C1 segment of cervical spinal cord (tissue), 14 donors: ENCODE measurements at places on chromosomes 5 and 9.

GRCh38 chr5:168303393-168304025 is 12.1 kb downstream of the WWC1 start:
- DNase-seq: no peak

DNA sequence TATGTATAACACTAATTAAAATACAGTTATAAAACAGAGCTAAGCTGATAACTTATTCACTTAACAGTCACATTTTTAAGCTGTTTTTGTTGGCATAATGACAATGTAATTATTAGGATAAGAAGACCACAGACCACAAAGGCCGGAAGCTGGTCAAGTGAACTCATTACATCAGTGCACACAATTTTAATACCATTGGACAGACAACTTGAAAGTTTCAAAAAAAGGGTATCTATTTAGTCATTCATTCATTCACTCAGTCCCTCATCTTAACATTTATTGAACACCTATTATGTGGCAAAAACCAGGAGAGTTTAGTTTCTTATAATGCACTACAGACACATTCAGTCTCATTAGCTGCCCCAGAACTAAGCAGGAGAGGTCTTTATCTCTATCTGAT is 11.6 kb downstream of the ERP44 start:
- DNase-seq: no peak

GRCh38 chr5:55530669-55531068 is 4.1 kb downstream of the PLPP1 start:
- no peak for DNase-seq

DNA sequence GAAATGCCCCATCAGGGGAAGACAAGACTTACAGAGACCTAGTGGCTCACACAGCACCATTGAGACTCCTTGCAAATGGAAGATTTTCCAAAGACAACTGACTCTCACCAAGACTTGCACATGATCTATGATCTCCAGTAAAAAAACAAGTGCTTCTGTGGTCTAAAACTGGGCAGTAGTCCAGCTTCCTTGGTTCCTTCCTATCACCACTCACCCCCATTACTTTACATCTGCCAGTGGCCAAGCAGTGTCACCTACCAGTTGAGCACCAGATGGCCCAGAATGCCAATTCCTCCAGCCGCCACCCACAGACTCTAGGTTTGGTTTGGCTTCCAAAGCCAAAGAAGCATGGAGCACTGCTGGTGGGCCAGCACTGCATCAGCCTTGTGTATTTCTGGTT is 47.7 kb downstream of the SH3TC2 start:
- no peak for DNase-seq

- DNase-seq: no peak
These were observed 469.8 kb downstream of the ACTL7B start for GRCh38 chr9:108386032-108386431.

DNA sequence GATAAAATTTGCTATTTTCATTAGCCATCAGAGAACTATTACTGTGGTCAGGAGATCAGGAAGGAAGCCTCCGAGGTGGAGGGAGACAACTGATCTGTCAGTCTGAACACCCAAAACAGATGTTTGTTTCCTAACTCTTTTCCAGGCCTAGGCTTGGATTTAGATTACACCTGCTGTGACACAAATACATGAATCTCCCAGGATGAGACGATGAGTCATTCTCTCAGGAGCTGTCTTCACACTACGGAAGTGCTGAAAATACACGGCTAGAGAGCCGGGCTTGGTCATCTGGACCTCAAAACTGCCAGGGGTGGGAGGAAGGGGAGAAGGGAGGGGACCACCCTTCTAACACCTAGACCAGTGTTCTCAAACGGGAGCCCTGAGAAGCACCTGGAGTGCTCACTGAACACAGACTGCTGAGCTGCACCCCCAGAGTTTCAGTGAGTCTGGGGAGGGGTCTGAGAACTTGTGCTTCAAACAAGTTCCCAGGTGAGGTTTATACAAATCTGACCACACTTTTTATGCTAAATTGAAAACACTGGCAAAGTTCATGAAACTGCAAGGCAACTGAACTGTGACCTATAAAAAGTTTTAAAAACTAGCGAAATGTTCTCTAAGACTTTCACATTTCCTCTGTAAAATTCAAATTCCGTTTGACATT is 80.3 kb upstream of the EQTN start:
- no peak for DNase-seq

DNA sequence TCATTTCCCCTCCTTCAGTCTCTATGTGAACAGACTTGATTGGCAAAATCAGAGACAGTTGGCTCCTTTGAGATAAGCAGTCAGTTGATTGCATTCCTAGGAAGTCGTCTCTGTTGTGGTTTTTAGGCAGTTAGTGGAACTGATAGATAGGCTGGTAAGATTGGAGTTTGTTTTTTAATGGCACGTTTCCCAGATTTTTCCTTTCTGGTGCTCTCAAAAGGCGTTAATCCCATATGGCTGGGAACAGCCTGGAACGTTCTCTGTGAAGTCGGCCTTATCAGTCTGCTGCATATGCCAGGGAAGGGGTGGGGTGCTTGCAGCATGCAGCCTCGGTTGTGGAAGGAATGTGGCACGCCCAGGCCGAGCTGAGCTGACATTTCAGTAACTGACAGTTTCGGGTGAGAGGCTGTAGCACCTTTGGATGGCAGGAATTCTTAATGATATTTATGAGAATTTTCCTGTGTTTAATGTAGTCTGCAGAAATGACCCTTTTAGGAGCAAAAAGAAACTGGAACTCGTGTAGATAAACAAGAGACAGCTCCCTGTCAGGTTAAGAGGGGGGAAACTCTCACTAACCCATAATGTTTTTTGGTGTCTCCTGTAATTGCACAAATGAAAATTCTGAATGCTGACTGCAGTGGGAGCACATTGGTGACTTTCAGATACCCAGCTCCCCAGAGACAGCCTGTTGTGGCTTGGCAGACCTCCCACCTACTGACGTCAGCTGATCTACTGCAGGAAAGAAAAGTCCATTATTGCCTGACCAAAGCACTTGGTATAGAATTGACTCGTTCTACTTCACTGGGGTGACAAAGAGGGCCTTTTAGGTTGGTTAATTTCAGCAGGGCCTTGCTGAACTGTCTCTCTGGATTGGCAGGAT is 6.3 kb downstream of the SPTAN1 start:
- DNase-seq: peak; percentile 75

DNA sequence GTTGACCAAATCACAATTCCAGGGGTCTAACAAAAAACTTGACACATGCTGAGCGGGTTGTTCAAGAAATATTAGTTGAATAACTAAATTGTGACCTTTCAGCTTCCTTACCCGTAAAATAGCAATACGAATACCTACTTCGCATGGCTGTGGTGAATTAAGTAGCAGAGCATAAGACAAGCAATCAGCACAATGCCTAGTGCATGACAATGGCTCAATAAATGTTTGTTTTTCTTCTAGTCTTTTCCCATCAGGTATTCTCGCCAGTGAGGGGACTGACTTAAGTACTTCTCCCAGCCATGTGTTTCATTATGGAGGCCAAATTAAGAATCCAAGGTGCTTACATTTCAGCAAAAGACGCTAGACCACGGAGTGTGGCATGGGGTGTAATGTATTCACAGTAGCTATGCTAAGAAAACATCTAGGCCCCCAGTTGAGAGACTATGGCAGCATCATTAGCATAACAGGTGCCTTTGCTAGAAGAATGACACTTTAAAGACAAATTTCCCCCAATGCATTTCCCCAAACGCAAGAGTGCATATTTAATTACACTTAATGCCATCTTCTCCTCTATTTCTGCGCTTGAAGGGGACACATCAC is 145.9 kb downstream of the ASTN2 start:
- DNase-seq: no peak

- no peak for DNase-seq
These were observed 48.0 kb downstream of the LMX1B start for GRCh38 chr9:126661521-126662251.

DNA sequence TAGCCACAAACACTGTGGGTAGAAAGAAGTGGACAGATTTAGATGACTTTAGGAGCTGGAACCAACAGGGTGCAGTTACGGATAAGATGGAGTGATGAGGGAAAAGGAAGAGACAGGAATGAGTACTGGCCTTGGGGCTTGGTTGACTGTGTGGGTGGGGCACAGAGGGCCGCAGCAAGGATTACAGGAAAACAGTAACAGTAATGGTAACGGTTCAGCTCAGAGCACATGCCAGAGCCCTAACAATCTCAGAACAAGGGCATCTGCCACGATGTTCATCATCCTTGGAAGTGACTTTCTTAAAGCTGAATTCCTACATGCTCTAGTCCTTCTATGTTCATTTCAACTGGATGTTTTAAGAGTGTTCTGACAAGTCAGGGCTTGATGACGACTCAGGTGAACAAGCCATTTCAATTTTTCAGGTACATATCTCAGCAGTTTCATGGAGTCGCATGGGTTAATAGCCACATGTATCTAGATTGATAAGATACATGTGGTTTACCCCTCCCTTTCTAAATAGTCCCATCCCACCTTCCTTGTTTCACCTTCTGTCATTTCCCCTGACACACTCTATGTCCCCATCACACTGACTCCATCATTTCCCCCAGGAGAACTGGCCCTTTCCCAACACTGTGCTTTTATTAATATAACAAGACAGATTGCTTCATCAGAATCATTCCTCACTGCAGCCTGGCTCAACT is 65.0 kb downstream of the CEMIP2 start:
- no peak for DNase-seq

DNA sequence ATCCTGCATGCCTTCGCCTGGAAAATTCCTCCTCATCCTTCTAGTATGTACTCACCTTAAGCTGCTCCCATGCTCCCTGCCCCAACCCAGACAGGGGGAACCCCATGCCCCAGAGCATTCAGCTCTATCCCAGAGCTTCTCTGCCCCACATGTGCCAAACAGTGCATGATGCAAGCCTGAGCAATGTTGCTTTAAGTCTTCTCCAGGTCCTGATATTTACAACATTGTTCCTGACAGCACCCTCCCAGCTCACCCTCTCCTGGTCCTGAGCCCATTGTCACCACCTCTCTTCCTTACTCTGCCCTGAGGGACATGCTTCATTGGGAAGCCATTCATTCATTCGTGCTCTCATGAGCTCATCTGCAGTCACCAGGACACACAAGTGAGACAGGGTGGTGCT is 23.4 kb upstream of the BARX1 start:
- no peak for DNase-seq

GRCh38 chr9:134069480-134070399 is 1.9 kb upstream of the BRD3 start:
- DNase-seq: no peak

DNA sequence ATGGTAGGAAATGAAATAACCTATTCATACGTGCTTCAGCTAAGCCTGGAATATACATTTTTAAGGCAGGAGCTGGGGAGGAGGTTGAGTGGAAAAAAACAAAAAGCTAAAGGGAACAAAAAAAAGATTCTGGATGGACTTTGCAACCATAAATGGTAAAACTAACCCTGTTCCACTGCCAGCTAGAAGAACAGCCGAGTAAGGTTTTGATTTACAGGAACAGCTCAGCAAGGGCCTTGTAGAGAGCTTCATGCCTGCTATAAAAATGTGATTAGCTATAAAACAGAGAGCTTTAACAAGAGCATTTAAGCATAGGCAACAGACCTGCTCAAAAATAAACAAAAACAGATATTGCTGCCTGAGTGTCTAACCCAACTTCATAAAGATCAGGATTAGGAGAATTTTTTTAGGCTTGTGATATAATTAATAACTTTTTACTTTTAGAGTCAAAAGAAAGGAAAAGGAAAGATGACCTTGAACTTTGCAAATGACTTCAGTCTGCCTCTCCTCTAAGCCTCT is 194.8 kb downstream of the FBXL7 start:
- no peak for DNase-seq

DNA sequence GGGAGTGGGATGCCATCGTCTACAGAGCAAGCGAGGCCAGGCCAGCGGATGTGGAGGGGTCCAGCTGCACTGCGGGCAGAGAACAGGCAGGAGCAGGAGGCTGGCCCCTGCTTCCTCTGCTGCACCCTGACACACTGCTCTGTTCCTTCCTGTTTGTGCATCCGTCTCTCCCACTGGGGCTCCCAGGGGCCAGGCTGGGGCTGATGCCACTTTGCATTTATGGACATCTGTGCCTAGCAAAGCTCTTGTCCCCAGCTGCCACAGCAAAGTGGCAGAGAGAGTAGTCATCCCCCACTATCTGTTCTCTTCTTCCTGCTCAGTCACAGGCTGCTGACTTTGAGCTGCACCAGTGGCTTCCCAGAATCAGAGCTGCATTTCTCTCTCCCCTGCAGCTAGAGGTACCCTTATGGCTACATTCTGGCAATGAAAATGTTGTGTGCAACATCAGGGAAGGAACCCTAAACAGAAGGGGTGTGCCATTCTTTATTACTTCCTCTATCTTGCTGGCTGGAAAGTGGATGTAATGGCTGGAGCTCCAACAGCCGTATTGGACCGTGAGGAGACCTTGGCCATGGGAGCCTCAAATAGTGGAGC is 4.2 kb upstream of the NINJ1 start:
- no peak for DNase-seq

- no peak for DNase-seq
These were observed 23.9 kb upstream of the DMRT2 start for GRCh38 chr9:1026219-1026618.

GRCh38 chr9:121225240-121225639 is 23.6 kb upstream of the RAB14 start:
- no peak for DNase-seq

DNA sequence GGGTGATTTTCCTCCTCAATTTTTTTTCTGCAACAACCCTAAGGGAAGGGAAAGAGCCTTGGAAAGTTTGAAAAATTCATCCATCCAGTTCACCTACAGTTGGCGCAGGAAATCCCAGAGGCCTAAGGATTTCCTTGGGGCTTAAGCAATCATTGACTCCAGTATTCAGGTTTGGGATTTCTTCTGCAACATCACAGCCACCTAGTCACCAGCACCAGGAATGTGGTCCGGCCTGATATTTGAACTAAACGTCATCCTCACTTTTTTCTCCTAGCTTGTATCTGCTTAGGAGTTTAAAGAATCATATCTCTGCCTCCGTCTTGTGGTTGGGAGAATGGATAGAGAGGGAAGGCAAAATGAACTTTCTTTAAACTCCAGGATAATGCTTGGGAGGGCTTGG is 20.2 kb upstream of the TLE4 start:
- DNase-seq: no peak

- no peak for DNase-seq
These were observed 187.7 kb upstream of the TLE4 start for GRCh38 chr9:79384091-79384490.

DNA sequence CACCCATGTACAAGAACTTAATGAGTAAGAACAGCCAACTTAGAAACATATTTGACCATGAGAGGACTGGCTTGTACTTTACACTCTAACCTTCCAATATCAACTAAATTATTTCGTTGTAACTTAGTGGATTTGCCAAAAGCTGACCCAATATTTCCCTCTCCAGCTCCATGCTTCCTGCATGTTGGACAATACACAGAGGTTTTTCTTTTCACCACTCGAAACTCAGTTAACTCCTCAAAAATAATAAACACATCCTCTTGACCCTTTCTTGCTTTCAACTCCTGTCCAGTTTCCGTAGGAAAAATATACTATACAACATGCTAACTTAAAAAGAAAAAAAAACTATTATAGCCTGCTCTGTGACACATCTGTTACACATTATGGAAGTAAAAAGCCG is 188.9 kb downstream of the MPDZ start:
- no peak for DNase-seq

GRCh38 chr9:105435453-105435852 is 12.4 kb upstream of the FSD1L start:
- no peak for DNase-seq
